ENCODE measurements at places on chromosomes 3 and 15.

DNA sequence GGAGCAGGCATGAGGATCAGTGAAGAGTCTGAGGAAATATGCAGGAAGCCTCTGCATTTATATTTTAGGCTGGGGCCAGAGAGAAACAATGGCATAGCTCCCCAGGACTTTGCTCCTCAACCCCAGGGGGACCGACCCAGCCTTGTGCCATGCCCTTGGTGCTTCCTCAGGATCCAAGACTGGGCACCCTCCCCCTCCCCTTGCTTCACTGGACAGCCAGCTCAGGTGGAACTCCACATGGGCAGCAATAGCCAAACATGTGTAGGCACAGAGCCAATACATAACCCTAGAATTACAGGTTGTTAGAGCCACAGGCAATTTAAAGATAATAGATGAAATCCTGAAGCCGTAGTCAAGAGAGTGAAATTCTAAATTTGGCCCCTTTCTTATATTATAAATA, 73.0 kb upstream of the ETV5 start:
- DNase-seq = no peak

- no peak for DNase-seq
These were observed 161.9 kb downstream of the ATG7 start for GRCh38 chr3:11434017-11434526.

DNA sequence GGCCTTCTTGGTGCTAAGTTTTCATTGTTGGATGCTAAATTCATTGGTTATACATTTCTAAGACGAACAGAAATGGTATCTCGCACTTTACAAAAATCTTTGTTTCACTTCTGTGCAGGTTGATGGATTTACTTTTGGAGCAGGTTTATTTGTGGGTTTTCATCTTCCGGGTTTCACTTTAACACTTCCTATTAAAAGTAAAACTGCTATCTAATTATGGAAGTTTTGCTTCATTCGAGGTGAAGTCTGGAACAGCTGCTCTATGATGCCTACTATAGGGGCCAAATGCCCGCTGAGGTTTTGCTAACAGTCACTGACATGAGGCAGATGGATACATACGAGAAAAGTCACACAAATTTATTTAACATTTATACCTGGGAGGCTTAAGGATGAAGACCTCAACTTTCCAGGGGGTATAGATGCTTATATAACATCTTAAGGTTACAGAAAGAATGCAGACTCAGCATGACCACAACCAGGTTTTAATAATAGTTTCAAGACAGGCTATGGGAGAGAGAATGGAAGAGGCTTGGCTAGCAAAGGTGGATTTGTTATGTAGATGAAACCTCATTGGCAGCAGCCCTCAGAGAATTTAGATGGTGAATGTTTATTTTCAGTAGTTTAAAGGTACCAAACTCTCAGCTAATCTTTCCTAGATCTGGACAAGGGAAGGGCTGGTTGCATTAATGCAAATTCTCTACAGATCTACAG, 54.2 kb downstream of the OSTN start:
- DNase-seq = no peak

DNA sequence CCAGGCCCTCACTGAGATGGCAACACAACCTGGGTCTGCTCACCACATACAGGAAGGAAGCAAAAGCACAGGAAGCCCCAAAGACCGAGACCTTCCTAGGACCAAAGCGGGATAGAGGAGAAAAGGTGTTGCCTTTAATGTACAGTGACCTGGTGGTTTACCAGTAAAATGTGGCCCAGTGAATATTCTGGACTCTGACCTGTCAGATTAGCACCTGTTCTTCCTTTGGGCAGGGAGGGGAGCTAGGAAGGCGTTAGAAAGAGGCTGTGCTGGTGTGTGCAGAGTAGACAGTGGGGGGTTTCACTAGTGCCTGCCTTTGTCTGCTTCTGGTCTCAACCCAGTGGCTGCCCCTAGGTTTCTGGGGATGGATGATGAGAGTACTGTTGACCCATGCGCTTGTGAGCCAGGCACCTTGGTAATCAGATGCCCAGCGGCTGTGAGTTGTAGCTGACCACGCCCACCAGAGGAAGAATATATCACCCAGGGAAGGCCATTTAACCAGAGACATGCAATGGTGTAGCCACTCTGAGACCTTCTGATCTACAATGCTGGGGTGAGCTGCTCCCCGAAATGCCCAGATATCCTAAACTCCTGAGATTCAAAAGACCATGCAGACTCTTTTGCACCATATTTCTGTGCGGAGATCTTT, 90.1 kb upstream of the NEO1 start:
- DNase-seq = no peak

DNA sequence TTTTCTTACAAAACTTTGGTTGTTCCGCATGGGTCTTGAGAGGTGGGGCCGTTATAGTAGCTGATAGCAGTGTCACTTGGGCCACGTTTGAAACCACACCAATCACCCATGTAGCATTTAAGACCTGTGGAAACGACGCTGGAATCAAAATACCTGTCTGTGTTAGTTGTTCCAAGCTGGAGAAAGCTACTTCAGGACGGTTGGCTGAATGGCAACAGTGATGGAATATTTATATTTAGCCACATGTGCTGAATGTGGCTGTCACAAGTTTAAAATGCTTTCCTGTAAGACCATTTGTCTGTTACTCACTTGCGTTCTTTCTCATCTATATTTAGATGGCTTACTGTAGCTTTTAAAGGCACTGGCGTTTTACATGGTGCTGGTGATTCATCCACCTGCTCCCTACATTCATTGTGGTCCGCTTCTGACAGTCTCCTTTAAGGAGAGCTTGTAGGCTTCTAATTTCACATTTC, 1.4 kb downstream of the DNAJA4 start:
- DNase-seq = no peak

All from neural crest cell (in vitro differentiated cells).